NCI-H510A (cell line): ENCODE measurements at places on chromosomes 3 and 15.

DNA sequence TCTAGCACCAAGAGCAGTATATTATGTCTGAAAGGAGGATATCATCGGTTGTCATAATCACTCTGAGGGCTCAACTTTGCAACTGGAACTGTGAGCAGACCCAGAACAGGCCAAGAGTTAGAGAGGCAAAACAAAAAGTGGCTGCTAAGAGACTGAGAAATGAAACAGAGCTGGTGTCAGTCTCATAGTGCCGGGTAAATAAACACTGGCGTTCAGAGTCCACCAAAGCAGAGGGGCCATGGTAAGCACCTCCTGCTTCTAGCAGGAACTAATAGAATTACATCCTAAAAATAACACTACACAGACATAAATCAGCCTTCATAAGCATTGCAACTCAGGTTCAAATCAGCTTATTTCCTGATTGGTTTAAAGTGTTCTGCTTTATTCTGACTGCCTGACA is 10.3 kb upstream of the IL12A start:
- DNase-seq, result no peak

DNA sequence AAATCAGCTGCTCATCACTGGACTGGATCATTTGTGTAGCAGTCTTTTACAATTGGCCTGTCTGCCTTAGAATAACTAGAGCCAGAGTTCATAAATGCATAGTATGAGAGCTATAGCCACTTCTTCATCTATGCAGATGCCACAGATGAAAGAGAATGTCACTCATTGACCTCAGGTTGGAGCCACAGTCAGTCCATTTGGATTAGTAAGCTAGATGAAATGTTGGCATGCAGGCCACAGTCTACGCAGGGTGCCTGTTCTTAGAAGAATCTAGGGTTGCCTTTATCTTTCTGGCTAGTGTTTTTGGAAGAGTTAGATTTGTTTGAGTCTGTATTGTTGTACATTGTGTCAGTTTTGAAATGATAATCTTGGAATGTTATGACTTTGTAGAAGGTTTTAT is 25.4 kb upstream of the EDEM1 start:
- no peak for DNase-seq

DNA sequence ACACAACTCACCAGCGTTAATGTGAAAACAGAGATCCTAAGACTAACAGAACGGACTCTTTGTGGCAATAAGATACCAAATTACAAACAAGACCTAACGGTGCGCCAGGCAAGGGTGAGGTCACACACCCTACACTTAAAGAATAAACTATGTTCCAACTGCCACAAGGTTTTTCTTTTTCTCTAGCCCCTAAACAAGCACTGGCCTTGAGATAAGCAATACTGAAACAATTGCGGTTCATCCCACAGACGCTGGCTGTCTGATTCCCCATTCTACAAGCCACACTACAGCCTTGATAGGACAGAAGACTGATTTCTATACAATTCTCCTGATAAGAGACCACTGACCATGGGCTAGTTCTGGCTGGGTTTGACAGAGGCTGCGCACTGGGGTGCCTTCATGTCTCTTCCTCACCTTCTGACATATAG is 20.5 kb upstream of the LIMD1 start:
- DNase-seq, result no peak

DNA sequence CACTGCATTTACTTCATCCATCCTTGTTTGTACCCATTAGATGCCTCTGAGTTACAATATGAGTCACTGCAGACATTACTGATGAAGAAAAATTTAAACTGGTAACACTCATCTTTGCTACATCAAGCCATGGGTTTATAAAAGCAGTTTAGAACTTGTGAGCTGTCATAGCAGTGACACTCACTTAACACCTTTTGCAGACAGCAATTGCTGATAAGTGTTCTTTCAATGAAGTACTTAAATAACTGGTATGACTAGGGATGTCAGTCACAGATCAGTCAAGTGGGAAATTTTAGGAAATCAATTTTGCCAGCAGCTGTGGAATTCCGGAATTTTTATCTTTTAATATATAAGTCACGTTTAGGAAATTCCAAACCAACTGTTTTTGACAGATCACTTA is 643.0 kb downstream of the TBL1XR1 start:
- DNase-seq, result no peak

DNA sequence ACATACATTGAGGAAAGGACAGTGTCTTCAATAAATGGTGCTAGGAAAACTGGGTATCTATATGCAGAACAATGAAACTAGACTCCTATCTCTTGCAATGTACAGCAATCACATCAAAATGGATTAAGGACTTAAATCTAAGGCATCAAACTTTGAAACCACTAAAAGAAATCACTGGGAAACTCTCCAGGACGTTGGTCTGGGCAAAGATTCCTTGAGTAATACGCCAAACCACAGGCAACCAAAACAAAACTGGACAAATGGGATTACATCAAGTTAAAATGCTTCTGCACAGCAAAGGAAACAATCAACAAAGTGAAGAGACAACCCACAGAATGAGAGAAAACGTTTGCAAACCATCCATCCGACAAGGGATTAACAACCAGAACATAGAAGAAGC is 14.5 kb downstream of the LAMP3 start:
- no peak for DNase-seq

DNA sequence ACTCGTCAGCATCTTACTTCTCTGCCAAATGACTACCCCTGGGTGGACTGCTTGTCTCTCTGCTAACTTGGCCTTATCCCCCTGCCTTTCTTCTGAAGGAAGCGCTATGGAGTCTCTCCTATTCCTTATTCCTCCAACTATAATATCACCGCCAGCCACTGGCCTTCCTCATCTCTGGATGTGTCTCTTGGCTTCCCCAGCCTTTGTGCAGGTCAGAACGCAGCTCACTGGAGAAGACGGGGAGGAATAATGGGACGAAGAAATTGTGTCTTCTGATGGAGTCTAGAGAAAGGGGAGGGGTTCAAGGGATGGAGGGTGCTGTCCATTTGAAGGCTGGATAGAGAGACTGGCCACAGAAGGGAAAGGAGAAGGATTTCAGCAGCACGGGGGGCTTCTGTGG is 16.9 kb downstream of the ITGA11 start:
- DNase-seq, result no peak

- no peak for DNase-seq
Measured at GRCh38 chr15:69783211-69783610, 314.5 kb downstream of the TLE3 start.

DNA sequence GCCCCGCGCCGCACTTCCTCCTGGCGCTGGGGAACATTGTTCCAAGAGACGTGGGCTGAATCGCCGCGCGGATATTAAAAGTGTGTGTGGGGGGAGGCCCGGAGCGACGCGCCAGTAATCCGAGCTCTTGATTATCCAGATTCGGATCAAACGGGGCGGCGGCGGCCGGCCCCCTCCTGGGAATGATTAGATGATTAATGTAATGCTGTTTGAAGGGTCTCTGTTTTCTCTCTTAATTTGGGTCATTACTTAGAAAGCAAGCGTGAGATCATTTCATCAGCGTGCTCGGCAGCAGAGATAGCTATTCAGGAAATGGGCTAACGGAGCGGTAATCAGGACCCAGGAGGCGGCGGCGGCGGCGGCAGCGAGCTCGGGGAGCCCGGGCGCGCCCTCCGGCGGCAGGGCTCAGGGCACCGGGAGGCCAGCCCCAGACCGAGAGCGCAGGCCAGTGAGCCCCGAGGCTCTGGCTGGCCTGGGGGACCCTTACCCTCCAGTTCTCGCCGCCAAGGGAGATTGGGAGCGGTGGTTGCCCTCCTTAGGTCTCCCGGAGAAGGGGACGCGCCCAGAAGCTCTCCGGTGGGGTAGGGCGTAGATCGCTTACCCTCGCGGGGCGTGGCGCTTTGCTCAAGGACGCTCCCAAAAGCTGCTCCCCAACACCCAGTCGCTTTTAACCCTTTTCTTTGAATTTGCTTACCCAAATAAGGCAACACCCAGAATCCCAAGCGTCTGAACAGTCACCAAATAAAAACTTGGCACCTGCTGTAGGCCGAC is 4.5 kb downstream of the FEZF2 start:
- DNase-seq, result no peak

- DNase-seq, result no peak
Measured at GRCh38 chr3:137709011-137709601, 55.0 kb upstream of the SOX14 start.

DNA sequence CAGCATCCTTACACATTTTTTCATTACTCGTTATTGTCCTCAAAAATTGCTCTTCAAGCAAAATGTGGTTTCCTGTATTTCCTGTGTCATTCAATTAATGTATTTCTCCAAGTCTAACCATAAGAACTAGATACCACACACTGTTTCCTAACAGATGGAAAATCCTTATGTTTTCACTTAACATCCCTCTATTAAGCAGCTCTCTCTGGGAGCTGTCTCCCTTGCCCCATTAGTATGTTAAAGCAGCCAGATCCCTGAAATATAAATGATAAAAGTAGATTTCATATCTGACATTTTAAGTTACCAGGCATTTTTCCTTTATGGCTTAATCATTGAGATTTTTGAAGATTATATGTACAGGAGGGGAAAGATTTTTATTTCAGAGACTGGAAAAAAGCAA is 15.9 kb downstream of the PFN2 start:
- no peak for DNase-seq
